ENCODE measurements at places on chromosomes 12 and 14. TPM values are rescaled to one million over a fixed set of nuclear protein-coding genes. Genes with fewer than 3 reads are reported as not detected.

- H3K4me3 ChIP-seq, result no peak overlapping the region
- H3K27ac ChIP-seq, result no peak overlapping the region
Observed at GRCh38 chr14:102927878-102928411, 5.5 kb downstream of the AMN start.

GRCh38 chr12:49953961-49954846, 3.7 kb downstream of the AQP2 start:
- peaks cover 2% of the 10 kb centered on the region for H3K27me3 ChIP-seq
- H3K27ac ChIP-seq, result no peak overlapping the region
- H3K36me3 ChIP-seq, result no peaks in the 10 kb centered on the region
- peaks cover 1% of the 10 kb centered on the region for H3K4me1 ChIP-seq
- peak; percentile 84 for DNase-seq

DNA sequence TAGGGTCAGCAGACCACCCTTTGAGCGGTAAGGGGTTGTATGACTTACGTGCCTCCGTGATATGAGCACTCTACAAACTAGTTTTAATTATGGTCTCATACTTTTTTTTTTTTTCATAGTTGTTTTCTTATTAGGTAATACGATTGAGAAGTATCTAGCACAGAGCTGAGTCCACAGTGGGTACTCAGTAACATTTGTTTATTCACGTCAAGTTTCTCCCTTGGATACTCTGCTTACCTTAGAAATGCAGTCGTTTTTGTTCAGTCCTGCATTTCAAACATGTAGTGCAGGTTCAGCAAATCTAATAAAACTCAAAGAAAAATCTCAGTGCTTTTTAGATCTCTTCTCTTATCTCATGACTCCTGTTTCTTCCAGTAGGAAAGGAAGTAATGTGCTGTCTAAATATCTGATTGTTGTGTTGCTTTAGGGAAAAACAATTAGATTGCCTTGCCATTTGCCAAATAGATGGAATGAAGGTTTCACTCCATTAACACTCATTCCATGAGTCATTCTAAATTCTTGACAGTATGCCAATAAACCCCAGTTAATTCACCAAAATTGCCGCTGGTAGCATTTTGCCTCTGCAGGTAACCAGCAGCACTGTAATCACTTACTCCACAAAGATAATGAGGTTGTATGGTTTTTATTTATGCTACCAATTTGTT, 118.9 kb downstream of the PTCSC3 start:
- no peak overlapping the region for H3K27ac ChIP-seq
- H3K36me3 ChIP-seq, result no peaks in the 10 kb centered on the region
- H3K27me3 ChIP-seq, result peaks cover 46% of the 10 kb centered on the region
- H3K4me1 ChIP-seq, result peaks cover 3% of the 10 kb centered on the region
- DNase-seq, result no peak

Gene SLC25A47
- not detected for total RNA-seq

Gene ZDHHC22
- 0.13 TPM for total RNA-seq

Measured in chondrocyte (in vitro differentiated cells).